ENCODE measurements at places on chromosomes 7 and 10.

DNA sequence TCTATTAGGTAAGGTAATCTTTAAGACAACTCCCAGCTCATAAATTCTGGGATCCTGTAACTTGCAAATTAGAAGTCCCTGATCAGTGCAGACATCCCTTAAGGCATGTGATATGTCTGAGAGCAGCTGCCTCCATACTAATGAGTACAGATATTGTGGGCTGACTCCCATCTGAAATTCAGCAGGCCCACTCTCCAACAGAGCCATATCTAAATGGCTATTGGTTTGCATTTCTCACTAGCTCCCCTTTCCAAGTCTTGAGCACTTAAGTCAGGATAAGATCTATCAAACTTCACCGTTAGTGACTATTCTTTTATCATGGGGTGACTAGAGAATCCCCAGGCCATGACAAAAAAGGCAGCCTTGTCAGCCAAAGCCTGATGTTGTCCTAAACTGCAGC lies 785.4 kb downstream of the IPMK start:
- DNase-seq, result no peak

- DNase-seq, result no peak
Measured at GRCh38 chr10:99927721-99928280, 81.9 kb downstream of the DNMBP start.

DNA sequence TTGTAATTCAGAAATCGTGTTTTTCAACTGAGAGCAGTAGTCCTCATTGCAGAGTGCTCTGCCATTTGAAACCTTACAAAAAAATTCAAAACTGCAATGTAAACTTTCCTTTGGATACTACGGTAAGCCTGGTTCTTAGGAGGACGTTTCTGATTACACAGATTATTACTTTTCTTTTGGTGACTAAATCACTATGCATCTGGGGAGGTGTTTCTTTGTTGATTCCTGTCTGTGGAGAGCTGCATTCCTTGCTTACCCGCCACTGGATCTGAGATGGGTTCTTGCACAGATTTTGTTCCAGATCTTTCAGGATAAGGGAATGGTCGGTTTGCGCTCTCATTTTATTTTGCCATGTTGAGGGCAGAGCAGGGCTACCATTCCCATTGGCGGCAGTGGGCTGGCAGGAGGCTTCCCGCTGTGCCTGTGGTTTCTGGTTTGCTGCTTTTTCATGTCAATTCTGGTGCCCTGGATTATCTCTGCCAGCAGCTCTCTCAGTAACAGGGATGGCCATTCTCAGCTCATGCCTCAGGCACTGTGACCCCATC lies 485.1 kb downstream of the GLRX3 start:
- DNase-seq, result no peak

GRCh38 chr7:88243345-88243909 lies 23.6 kb upstream of the SRI start:
- no peak for DNase-seq

DNA sequence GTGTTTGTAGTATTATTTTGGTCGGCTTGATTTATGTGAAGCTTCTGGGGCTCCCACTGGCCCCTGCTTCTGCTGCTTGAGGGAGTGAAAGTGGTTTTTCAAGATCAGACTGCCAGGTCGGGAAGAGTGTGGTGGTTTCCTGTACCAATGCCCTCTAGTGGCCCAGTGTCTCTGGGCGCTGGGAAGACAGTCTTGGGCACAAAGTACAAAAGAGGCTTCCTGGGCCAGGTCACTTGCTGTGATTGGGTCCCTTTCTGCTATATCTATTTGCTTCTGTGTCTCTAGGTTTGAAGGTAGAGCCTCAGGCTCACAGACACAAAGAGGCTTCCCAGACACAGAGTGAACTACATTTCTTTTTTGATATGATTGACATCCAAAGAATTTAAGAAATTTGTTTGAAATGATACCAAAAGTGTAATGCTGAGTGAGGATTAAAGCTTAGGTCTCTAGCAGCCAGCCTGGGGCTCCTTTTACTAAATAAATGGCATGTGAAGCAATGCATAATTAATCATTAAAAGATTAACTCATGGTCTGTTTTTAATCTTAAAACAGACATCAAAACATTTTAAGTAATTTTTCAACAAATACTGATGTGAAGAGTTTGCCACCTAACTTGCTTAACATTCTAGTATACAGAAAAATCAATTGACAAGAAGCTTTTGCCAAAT lies 36.3 kb downstream of the ABCB1 start:
- peak; percentile 8 for DNase-seq

DNA sequence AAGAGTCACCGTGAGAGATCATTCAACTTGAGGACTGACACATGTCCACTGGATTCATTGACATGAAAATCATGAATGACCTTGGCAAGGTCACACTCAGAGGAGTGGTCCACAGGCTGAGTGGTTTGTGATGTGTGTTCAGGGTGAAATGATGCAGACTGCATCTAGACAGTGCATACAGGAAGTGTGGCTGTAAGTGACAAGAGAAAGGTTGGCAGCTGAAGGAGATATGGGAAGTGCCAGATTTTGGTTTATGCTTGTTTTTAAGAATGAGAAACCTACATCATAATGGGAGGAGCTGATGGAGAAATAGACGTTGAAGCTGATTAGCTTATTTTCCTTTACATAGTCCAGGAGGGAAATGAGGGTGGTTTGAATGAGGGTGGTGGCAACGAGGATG lies 64.8 kb upstream of the VIPR2 start:
- no peak for DNase-seq

- DNase-seq, result no peak
Measured at GRCh38 chr10:91061608-91062007, 140.7 kb upstream of the ANKRD1 start.

DNA sequence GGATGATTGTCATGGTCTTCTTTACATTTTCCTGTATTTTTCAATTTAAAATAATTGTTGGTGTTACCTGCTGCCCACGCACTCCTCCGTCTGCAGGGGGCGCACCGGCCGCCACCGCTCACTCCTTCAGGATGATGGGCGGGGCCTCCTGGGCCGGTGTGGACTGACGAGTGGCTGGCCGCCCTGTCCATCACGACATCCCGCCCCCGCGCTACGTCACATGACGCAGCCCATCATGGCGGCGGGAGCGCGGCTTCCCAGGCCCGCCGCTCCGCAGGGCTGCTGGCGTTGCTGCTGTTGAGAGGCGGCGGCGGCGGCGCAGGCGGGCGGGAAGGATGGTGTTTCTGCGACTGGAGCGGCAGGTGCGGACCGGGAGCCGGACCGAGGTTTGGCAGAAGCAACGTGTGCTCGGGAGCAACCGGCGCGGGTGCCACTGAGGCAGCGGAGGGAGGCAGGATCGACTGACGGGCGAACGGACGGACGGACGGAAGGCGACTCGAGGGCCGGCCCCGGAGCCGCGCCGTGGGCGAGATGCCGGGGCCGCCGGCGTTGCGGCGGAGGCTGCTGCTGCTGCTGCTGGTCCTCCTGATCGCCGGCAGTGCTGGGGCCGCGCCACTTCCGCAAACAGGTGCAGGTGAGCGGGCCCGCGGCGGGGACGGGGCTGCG lies at the start of gene LMTK2:
TSS of gene LMTK2 (plus strand) at position 216 of the 666 bp plus-strand sequence. CDS start at position 532, 316 bp downstream.
- DNase-seq, result peak; percentile 94

GRCh38 chr7:104627516-104627915 lies 299.1 kb downstream of the LHFPL3 start:
- no peak for DNase-seq

DNA sequence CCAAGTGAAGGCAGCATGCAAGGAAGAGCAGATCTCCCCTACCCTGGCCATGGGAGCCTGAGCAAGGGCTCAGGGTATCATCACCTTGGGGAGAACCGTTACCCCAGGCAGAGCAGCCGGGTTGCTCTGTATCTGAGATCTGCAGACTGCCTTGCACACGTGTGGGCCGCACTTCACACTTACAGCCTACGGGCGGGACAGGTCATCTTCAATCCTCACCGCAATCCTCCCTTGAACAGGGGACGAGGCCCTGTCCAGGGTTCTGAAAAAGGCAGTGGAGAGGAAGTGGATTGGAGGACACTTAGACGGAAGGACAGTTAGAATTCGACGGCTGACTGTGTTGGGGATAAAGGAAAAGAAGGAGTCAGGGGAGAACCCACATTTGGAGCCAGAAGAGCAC lies 51.4 kb downstream of the NPS start:
- DNase-seq, result no peak

DNA sequence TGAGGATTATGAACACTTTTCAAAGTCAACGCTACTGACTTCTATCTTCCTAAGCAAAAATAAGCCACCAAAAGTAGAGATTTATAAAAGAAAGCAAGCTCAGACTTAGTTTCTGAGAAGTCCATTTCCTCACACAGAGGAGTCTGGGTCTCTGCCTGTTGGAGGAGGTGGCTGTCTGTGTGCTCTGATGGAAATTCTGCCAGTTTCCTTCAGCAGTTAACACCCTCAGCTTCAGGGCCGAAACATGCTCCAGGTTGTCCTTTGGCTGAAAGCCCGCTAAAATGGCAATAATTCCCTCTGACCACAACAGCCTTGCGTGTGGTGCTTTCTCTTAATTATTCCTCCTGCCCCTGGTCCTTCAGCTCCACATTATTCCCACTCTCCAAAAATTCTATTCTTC lies 127.8 kb upstream of the LAMB4 start:
- DNase-seq, result no peak

GRCh38 chr7:117949232-117949631 lies 76.0 kb upstream of the CTTNBP2 start:
- no peak for DNase-seq

DNA sequence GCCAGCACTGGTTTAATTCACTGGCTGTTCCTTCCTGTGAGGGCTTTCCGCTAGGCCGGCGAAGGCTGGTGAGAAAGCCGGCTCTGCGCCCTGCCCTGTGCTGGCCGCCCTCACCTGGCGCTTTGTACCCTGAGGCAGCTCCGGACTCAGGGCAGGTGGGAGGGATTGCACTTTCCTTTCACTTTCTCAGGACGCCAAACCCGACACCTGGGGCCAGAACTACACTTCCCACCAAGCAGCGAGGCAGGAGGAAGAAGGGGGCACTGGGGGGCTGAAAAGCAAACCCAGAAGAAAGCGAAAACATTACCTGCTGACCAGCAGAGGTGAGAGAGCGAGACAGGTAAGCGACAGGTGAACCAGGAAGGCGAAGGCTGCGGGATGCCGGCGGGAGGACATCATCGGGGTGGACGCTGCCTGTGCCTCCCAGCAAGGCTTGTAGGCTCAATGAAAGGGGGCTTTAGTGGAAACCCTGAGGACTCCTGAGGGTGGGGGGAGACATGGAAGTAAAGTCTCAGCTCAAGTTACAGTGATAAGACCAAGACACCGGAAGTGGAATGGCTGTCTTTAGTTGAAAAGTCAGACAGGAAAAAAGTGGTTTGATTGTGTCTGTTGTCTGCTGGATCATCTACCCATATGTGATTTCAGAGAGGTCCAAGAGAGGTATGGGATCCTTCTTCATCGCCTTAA lies at the start of gene RAB19:
TSS of gene RAB19 (plus strand) at position 181 of the 687 bp plus-strand sequence. CDS start 3,589 bp downstream, outside the sequence.
- peak; percentile 59 for DNase-seq

GRCh38 chr10:131980761-131981428 lies 828 bp downstream of the BNIP3 start:
- DNase-seq, result no peak

DNA sequence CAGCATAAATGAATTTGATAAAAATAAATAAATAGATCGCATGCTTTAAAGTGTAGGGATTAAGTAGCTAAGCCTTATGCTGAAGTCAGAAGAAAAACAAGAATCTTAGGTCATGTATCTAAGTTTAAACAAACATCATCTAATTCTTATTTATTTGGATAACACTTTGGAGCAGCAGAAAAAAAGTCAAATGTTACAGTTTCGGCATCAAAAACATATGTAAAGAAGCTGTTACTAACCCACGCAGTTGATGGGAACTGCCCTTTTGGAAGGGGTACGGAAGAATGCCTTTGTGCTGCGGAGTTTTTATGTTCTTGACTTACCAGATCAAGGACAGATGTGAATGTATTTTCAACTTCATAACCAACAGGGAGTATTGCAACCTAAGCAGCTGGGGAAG lies 37.3 kb upstream of the HABP2 start:
- DNase-seq, result no peak

DNA sequence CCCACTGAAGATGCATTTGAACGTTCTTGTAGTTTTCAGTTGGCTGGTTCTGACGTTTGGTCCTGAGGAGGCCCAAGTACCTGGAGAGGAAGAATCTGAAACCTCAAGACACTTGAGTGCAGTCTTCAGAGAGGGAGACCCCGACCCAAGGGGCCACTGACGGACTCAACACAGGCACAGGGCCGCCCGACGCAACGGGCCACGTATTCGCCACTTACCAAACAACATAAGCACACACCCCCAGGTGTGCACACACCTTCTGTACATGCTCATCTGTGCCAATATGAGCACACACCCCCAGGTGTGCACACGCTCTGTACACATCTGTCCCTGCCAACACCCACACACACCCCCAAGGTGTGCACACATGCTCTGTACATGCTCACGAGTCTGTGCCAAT lies 68.5 kb downstream of the DIP2C start:
- DNase-seq, result no peak

GRCh38 chr10:95445223-95445836 lies 115.8 kb downstream of the SORBS1 start:
- no peak for DNase-seq

DNA sequence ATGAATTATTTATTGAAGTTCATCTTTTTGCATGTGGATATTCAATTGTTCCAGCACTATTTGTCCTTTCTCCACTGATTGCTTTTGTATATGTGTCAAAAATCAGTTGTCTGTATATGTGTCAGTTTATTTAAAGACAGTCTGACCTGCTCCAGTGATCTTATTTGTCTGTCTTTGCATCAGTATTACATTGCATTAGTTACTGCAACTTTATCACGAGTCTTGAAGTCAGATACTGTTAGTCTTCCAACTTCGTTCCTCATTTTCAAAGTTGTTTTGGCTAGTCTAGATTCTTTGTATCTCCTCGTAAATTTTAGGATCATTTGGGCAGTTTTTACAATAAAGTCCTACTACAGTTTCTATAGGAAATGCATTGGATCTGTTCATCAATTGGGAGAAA lies 166.4 kb downstream of the CELF2 start:
- no peak for DNase-seq

- DNase-seq, result no peak
Measured at GRCh38 chr10:28453926-28454325, 79.0 kb upstream of the WAC start.

DNA sequence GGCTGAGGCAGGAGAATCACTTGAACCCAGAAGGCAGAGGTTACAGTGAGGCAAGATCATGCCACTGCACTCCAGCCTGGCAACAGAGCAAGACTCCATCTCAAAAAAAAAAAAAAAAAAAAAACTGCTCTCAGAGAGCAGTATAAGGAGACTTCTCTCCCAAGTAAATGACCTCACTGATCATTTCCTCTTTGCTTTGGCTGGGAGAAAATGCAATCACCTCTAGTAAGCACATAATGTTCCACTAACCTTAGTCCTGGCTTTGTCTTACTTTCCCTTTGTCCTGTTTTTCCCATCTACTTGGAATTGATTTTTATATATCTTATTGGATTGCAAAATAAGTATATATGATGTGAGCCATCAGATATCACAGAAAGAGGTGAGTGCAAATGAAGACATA lies 2.5 kb downstream of the SLC25A13 start:
- no peak for DNase-seq

DNA sequence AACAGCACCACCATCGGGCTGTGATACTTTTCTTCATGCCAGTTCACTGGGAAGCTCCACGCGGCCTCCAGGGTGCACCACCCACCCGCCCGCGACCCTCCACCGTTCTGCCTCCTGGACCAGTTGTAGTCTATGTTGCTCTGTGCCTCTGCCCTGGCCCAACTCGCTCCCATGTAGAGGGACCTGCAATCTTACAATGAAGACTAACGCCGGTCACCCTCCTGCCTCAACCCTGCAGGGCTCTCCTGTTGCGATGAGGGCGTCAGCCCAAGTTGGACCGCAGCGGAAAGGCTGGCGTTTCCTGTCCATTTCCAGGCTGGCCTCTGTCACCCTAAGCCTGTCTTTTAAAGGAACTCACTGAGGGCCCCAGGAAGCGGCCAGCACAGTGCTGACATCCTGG lies 34.9 kb downstream of the IL15RA start:
- no peak for DNase-seq

- DNase-seq, result no peak
Measured at GRCh38 chr7:122584676-122585251, 114.2 kb downstream of the RNF133 start.
